ENCODE measurements at places on chromosomes 3 and 15. TPM values are rescaled to one million over a fixed set of nuclear protein-coding genes. Genes with fewer than 3 reads are reported as not detected.

DNA sequence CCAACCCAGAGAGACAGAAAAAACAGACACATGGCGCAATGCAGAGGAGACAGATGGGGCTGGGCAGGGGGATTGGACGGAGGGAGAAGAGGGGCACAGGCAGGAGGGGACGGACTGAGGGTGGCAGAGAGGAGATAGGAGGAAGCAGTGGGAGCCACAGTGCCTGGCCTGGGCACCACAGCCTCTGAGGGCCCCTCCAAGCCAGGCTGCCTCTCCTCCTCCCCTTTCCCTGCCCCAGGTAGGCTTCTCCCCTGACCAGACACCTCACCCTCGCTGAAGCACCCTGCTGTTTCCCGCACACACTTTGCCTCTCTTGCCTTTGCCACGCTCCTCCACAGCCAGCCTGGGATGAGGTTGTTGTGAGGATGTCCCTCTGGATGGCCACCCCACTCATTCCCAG is 84.0 kb upstream of the PRR20G start:
- DNase-seq = no peak

DNA sequence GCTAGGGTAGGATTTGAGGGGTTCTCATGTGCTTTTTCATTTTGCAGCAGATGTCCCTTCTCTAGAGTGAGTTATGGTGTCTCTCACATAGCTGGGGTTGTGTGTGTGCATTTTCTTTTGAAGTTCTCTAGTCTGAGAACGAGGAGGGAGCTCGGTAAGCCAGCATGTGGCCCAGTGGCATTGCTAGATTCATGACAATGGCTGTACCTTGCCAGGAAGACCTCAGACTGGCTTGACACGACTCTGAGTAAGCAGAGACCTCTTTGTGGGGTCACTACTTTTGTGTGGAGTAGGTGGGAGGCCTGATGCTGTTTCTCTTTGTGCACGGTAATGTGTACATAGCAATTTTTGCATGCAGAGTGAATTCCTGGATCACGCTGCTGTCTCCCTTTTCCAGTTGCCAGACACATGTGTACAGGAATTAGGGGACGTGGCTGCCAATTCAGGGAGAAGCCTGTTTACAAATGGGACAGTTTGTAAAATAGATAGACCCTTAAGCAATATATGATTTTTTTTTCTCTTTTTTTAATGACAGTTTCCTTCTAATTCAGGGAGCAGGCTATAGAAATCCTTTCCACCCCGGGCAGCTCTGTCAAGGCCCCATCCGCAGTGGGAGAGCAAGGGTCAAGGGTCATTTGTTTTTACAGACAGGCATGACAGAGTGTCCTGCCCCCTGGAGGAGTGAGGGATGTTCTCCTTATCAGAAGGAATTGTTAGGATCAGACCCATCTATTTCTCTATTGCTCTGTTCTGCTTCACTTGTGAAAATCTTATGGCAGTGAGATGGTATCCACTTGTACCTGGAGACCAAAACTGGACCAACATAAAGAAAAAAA is 4.6 kb downstream of the CACNA1D start:
- DNase-seq = no peak

GRCh38 chr3:193016437-193016901 is 98.8 kb upstream of the MB21D2 start:
- DNase-seq = peak; percentile 40

DNA sequence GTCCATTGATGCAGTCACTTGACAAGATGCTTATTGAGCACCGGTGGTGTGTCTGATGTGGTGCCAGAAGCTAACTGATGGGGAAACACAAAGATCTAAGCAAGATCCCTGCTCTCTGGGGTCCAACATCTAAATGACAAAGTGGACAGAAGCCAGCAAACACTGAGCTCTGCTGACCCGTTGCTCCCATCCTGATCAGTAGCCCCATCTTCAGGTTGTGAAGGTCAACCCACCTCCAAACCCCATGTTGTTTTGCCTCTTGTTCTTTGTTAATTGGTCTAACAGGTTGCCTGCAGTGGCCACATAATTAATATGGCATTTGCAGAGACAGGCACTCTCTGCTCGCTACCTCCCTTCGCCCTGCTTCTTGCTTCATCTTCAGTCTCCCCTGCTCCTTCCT is 21.5 kb upstream of the GLCE start:
- DNase-seq = no peak

Gene NTRK3
- not detected for total RNA-seq

Gene ITIH1
- total RNA-seq = not detected

Gene CASR
- not detected for total RNA-seq

Gene B3GNT5
- 49.8 TPM for total RNA-seq

Gene CCR8
- total RNA-seq = not detected
